HS-5 (cell line): ENCODE measurements at places on chromosomes 2 and 18.
A peak's percentile ranks its signal among the peaks of the same experiment; 100 is the strongest.

- no peak for DNase-seq
Measured at GRCh38 chr2:222295368-222296062, 3.3 kb downstream of the PAX3 start.

- DNase-seq: no peak
Measured at GRCh38 chr2:120622159-120622869, 113.4 kb upstream of the GLI2 start.

DNA sequence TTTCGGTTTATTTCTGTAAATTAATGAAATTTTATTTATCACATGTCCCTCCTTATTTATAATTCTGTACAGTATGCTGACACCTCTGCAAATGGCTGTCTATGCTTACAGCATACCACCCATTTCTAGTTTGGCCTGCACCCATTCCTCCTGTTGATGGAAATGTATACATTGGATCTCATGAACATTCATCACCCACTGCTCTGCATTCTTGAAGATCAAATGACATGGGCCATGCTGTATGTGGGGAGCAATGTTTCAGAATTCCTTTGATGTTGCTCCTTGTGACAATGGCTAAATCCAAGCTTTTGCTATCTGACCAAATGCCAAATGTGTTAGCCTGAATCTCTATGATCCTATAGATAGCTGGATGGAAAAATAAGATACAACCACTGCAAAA lies 55.3 kb upstream of the ITGB6 start:
- no peak for DNase-seq

GRCh38 chr18:10207682-10208345 lies 246.6 kb upstream of the APCDD1 start:
- DNase-seq: no peak

- DNase-seq: no peak
Measured at GRCh38 chr2:205453202-205453601, 229.1 kb upstream of the NRP2 start.

- no peak for DNase-seq
Measured at GRCh38 chr2:216546241-216546640, 47.6 kb downstream of the RPL37A start.

DNA sequence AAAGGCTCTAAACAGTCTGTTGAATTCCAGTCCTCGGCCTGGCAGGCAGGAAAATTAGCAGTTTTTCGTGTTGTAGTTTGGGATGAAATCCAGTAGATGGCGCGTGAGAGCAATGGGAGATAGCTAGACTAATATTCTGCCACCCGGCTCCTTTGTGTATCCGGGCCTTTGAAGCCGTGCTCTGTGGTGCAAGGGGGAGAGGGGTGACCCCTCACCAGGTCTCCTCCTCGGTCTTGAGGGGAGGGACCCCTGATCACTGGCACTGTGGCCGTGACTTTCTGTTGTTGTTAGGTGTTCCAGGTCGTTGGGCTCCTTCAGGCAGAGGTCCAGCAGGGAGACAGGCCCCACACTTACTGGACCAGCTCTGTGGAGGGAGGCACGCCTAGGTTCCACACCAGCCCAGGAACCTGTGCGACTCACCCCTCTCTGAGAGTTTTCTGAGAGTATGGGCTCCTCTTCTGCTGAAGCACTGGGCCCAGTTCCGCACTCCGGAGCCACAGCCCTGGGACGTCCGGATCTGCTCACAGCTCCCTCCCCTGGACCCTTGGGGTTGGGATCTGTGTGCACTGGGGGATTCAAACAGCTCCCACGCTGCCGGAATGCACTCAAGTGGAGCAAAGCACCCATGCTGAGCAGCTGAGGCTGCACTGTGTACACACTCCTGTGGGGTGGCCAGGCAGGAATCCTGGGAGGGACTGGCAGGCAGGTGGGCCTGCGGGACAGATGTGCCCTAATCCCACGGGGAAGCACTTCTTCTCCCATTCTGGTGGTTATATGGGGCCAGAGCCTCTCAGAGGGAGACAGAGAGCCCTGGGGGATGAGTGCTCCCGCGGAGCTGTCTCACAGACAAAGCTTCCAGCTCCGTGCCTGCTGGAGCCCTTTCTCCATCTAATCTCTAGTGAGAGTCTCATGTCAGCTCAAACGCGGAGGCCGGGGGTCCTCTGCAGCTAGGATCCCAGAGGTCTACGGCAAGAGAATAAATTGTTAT lies 8.8 kb downstream of the GKN2 start:
- DNase-seq: peak; percentile 29

DNA sequence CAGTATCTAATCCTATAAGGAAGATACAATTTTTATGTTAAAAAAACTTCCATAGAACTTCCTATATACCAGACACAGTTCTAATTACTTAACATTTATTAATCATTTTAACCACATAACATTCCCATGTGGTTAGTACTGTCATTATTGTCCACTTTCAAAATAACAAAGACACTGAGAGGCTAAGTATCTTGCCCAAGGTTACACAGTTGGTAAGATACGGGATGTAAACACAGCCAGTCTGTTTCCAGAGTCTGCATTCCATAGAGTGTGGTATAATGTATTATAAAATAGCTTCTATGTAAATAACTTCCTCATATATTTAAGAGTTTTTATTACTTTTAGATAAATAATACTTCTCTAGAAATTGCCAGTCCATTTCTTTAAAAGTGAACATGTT lies 383.3 kb upstream of the ETAA1 start:
- DNase-seq: no peak

DNA sequence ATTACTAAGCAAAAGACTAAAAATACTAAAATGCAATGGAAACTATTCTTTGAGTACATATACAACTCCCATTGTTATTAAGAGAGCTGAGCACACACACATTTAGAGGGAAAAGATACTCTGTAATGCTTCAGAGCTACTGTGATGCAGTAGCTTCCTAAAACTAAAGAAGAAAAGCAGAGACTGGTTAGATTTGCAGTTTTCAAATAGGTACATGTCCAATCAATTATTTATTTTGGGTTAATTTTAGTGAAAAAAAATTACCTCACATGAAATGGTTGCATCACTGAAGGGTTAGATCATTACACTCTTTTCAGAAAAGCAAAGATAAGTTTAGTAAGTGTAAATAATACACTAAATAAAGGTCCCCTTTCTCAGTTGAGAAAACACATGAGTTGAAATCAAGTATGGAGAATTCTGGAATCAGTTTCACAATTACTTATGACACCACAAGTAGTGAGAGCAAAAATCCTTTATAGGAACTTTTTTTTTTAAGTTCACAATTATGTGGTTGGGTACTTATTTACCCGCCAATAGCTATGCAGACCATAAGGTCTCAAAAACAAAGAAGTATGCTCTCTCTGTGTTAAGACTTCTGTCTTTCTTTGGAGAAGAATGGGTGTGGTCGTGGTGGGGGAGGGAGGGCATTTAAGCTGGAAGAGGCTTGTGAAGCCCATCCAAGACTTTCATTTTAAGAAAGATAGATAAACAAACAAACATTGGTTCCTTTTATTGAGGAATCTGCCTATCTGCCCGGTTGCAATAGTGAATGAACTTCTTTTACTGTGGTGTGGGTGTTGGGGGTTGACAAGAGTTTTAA lies 25.3 kb upstream of the SERTAD2 start:
- no peak for DNase-seq

DNA sequence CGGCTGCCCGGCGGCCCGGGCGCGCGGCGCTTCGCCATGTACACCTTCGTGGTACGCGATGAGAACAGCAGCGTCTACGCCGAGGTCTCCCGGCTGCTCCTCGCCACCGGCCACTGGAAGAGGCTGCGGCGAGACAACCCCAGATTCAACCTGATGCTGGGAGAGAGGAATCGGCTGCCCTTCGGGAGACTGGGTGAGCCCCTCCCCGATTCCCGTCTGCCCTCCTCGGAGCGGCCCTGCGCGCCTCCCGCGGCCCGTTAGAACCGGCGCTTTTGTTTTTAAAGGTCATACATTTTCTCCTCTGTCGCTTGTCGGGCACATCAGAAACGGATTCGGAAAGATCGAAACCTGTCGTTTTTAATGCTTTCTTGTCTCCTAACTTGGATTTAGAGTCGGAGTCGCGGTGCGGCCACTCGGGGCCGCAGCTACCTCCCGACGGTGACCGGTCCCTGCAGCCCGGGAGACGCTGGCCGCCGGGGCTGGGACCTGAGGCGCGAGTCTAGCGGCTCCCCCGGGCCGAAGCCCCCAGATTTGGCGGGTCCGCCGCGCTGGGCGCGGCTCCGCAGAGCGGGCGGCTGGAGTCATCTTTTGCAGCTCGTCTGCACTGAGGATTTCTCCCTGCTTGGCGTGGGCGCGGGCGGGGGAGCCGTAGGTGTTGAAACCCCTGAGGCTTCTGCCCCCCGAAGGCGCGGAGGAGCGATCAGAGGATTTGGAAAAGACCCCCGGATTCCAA lies 519 bp downstream of the TTL start:
- no peak for DNase-seq

DNA sequence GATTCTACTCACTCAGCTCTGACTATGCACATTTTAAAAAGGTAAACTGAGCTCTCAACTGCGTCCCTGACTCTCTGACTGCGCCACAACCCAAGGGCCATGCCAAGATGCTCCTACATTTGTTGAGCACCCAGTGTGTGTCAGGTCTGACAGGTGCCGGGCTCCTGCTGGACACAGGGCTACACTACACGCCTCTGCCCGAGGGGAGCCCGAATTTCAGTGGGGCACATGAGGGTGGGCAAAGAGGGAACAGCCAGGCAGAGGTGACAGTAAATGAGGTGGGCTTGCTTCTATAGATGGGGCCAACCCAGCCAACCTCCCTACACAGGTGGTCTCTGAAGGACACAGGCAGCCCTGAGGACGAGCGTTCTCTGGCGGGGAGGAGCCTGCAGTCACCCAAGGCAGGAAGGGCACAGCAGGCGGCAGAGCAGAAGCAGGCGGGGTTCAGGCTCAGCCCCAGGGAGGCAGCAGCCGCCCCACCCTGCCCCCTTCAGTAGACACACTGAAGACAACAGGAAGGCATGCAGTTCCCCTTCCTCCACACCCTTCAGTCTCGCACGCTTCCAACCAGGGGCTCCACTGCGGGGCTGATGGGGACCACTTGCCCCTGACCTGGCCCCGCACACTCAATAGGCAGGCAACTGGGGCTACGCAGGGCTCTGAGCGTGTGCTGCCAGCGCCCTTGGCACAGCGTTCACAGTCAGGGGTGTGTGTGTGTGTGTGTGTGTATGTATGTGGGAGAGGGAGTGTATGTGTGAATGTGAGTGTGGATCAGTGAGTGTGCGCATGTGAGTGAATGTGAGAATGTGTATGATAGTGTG lies 98.4 kb downstream of the UXS1 start:
- no peak for DNase-seq

GRCh38 chr2:1278861-1279260 lies 134.4 kb upstream of the TPO start:
- no peak for DNase-seq
